Thymus (tissue), 14 donors: ENCODE measurements at places on chromosomes 6 and 20.

- no peak for DNase-seq
Observed at GRCh38 chr20:39800111-39800510, 838.0 kb downstream of the DHX35 start.

DNA sequence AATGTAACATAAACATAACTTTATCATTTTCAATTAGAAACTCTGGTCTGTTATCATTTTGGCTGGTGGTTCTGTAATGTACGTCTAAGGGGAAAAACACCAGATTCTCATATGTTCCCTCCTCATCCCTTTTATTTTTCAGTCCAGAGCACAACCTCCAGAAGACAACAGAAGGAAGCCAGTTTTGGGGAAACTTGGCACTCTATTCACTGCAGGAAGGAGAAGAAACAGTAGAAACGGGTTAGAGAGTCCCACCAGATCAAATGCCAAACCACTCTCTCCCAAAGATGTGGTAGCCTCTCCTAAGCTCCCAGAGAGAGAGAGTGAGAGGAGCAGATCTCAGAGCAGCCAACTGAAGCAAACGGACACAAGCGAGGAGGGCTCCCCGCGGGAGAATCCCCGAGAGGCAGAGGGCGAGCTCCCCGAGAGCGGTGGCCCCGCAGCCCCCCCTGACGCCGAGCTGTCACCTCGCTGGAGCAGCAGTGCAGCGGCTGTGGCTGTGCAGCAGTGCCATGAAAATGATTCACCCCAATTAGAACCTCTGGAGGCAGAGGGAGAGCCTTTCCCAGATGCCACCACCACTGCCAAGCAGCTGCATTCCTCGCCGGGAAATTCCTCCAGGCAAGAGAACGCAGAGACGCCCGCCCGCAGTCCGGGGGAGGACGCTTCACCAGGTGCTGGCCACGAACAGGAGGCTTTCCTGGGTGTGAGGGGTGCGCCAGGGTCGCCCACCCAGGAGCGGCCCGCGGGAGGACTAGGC is 117.8 kb downstream of the RTN4IP1 start:
- peak; percentile 34 for DNase-seq

- no peak for DNase-seq
Observed at GRCh38 chr6:35512740-35513139, at the start of gene TULP1. TULP1 (minus strand) TSS chr6:35512896; CDS start chr6:35512858, 38 bp downstream.

DNA sequence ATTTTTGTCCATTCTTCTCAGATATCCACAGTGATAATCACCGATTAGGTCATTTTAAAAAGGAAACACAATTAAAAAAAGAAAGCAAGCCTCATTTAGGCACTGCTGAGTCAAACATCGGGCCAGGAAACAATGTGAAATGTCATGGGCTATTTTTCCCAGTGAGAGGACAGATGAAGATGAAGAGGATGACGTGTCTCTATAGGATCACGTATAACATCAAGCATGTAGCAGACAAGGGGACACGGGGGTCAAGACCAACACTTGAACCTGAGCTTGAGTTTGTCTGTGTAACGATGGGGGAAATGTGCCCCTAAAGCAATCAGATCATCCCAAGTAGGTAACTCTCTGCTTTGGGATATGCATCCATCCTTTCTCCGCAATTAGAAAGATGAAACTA is 553.2 kb downstream of the CD83 start:
- DNase-seq: no peak

DNA sequence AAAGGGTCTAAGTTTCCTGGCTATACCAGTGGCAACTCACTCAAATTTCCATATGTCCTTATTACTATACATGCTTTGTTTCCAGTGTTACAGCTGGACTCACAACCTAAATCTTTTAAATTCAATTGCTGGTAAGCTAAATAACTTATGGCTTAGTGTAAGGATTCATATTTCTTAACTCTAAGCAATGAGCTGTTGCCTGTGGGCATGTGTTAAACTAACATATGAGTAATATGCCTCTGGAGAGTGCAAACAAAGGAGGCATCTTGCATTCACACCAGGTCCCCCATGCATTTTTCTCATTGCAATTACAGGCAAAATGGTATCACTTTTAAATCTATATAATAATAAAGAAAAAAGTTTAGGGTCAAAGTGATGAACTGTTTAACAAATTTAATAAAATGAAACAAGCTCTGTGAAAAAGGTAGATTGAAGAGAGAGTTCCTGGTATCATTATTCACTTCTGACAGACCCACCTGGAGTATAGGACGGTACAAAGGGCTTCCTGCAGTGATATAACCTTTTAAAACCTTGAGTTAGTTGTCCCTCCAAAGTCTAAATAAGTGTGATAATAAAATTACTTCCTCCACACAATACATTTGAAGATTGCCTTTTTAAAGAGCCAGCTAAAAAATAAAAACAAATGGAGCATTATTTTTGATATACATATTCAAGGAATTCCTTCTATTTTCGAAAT is 57.6 kb upstream of the HMGCLL1 start:
- DNase-seq: no peak
